ENCODE measurements at places on chromosomes 7 and 10. TPM values are rescaled to one million over a fixed set of nuclear protein-coding genes. Genes with fewer than 3 reads are reported as not detected.

DNA sequence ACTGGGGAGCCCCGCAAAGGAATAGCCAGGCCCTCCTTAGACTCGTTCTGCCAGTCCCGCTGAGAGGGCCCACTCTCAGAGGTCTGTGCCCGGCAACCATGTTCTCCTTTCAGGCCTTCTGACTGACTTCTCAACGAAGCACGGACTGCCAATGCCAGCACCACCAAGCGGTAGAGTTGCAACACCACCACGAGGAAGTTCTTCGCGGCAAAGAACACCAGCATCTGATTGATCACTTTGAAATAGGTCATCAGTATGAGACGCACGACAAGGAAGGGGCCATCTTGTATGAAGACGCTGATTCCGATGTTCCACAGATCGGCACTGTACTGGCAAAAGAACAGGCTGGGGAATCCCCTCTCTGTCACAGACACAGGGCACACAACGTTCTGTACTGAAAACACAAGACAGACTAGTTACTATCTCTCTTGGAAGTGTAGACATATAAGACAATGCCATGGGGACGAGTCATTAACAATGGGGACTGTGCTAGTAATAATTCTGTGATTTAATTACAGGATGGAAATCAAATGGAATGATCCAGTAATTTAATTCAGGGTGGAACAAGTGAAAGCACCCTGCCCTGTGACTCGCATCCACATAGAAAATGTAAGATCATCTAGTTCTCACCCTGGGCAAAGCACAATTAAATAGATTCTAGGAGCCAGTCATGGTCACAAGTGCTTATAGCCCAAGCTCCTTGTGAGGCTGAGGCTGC lies 42.7 kb downstream of the TMEM26 start:
- no peak overlapping the region for H3K4me3 ChIP-seq
- DNase-seq = no peak
- H3K4me1 ChIP-seq = no peaks in the 10 kb centered on the region
- H3K27ac ChIP-seq = no peak overlapping the region

MYH16 gene
- not detected for total RNA-seq

- no peaks in the 10 kb centered on the region for H3K27me3 ChIP-seq
- H3K4me3 ChIP-seq = no peak overlapping the region
- H3K27ac ChIP-seq = no peak overlapping the region
- H3K36me3 ChIP-seq = peaks cover 23% of the 10 kb centered on the region
Observed at GRCh38 chr7:42053834-42054233, 183.2 kb downstream of the GLI3 start.

BHLHA15 gene
- 0.57 TPM for total RNA-seq

DNA sequence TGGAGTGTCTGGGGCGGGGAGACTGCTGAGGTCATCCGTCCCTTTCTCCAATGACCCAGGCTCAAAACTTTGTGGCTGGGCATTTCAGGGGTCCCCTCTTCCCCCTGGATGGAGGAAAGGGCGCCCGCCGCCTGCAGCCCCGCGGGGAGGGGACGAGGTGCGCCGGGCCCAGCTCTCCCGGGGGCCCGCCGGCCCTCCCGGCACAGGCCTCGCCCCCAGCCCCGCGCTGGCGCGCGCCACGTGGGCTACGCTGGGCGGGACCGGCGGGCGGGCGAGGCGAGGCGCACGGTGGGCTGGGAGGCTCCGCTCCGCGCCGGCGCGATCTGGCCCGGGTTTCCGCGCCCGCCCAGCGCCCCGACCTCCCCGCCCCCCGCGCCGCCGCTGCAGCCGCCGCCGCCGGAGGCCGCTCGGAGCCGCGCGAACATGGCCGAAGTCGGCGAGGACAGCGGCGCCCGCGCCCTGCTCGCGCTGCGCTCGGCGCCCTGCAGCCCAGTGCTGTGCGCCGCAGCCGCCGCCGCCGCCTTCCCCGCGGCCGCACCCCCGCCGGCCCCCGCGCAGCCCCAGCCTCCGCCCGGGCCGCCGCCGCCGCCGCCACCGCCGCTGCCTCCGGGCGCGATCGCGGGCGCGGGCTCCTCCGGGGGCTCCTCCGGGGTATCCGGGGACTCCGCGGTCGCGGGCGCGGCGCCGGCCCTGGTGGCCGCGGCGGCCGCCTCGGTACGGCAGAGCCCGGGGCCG lies at the start of gene FOXK1:
Gene FOXK1 (plus strand): TSS at position 410 of the 735 bp plus-strand sequence. CDS start 14 bp downstream, at position 424.
- DNase-seq = peak; percentile 87
- peak within 1 kb of the TSS; percentile 93 for H3K4me3 ChIP-seq
- peaks cover 22% of the 10 kb centered on the region for H3K4me1 ChIP-seq
- H3K36me3 ChIP-seq = peaks cover 9% of the 10 kb centered on the region
- H3K27me3 ChIP-seq = no peaks in the 10 kb centered on the region

TRIM50 gene
- 4.6 TPM for total RNA-seq

DNA sequence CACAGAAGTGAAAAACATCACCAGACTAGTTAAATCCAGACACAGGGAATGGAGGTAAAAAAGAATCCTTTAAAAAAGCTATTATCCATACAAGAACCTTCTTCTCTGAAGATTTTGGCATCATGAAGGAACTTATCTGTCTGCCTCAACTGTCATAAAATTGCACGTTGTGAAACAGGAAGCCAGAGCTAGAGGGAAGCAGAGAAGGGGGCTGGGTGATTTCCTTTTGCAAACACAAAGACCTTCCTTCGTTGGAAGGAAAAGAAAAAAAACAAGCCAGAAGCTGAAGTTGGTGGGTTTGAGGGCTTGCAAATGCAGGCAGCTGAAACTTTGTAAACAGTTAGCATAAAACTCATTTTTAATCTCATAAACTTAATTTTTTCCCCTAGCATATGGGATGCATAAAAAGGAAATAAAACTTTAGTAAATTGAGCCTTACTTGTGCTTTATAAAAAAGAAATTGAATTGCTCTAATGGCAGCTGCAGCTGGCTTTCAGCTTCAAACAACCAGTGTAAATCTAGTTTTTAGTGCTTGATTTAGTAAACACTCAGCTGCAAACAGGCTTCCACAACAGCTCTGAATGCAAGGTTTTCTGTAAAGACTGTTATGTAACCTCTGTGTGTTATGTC lies 101.6 kb downstream of the OTUD1 start:
- H3K27ac ChIP-seq = no peak overlapping the region
- no peaks in the 10 kb centered on the region for H3K27me3 ChIP-seq
- no peaks in the 10 kb centered on the region for H3K36me3 ChIP-seq
- DNase-seq = no peak
- H3K4me1 ChIP-seq = peaks cover 3% of the 10 kb centered on the region
- no peak overlapping the region for H3K4me3 ChIP-seq

WDR86 gene
- total RNA-seq = 83.0 TPM

IQCE gene
- 25.7 TPM for total RNA-seq

MRLN gene
- 0.75 TPM for total RNA-seq

GRCh38 chr7:26850193-26850651 lies 14.2 kb downstream of the SKAP2 start:
- H3K36me3 ChIP-seq = peaks cover 23% of the 10 kb centered on the region
- peaks cover 3% of the 10 kb centered on the region for H3K27me3 ChIP-seq
- no peak overlapping the region for H3K27ac ChIP-seq
- no peak overlapping the region for H3K4me3 ChIP-seq

- peaks cover 2% of the 10 kb centered on the region for H3K27me3 ChIP-seq
- no peaks in the 10 kb centered on the region for H3K36me3 ChIP-seq
- H3K4me3 ChIP-seq = no peak overlapping the region
- no peaks in the 10 kb centered on the region for H3K4me1 ChIP-seq
- DNase-seq = no peak
Observed at GRCh38 chr10:126504761-126505112, 116.5 kb upstream of the ADAM12 start.

- H3K27ac ChIP-seq = no peak overlapping the region
- H3K36me3 ChIP-seq = no peaks in the 10 kb centered on the region
- H3K4me1 ChIP-seq = no peaks in the 10 kb centered on the region
- no peaks in the 10 kb centered on the region for H3K27me3 ChIP-seq
- DNase-seq = no peak
Observed at GRCh38 chr10:53786236-53786900, 1013.8 kb upstream of the MBL2 start.

LAMTOR4 gene
- total RNA-seq = 96.7 TPM

DNA sequence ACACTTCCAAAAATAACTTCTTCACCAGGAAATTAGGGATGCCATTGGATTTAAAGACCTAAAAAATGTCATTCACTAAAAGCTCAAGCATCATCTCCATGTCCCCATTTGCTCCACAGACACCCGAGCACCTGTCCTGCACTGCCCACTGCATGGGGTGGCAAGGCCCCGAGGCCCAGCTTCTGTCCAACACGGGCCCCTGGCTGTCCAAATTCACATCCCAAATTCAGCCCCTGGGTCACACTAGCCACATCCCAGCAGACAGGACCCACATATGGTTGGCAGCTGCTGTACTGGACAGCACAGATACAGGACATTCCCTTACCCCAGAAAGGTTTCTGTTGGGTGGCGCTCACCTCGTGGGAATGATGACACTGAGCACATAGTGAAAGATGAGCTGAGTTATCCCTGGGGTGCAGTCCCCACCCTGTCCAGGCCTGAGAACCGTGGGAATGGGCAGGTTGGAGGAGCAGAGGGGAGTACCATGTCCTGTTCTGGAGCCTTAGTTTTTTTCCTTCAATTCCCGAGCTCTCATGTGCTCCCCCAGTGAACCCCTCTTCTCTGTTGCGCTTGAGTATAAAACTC lies 55.3 kb downstream of the CSGALNACT2 start:
- H3K4me3 ChIP-seq = no peak overlapping the region
- no peaks in the 10 kb centered on the region for H3K4me1 ChIP-seq
- no peaks in the 10 kb centered on the region for H3K27me3 ChIP-seq
- no peak for DNase-seq
- peaks cover 3% of the 10 kb centered on the region for H3K36me3 ChIP-seq

DNA sequence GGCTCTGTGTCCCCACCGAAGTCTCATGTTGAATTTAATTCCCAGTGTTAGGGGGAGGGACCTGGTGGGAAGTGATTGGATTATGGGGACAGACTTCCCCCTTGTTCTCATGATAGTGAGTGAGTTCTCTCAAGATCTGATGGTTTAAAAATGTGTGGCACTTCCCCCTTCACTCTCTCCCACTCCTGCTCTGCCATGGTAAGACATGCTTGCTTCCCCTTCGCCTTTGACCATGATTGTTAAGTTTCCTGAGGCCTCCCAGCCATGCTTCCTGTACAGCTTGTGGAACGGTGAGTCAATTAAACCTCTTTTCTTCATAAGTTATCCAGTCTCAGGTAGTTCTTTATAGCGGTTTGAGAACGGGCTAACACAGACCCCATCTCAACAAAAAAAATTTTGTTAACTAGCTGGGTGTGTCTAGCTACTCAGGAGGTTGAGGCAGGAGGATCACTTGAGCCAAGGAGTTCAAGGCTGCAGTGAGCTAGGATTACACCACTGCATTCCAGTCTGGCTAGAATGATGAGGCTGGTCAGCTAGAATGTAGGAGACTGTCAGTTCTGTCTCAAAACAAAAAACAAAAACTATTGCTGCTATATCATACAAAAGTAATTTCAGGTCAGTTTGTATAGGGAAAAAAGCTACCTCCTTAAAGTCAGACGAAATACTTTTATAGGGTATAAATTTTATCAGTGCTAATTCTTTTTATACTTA lies 57.7 kb downstream of the ATAD1 start:
- H3K27ac ChIP-seq = no peak overlapping the region
- DNase-seq = no peak
- H3K4me3 ChIP-seq = no peak overlapping the region
- peaks cover 4% of the 10 kb centered on the region for H3K4me1 ChIP-seq

- DNase-seq = no peak
- H3K4me3 ChIP-seq = no peak overlapping the region
- H3K36me3 ChIP-seq = peaks cover 26% of the 10 kb centered on the region
- H3K4me1 ChIP-seq = no peaks in the 10 kb centered on the region
- H3K27ac ChIP-seq = no peak overlapping the region
Observed at GRCh38 chr7:43701500-43701854, 27.8 kb downstream of the COA1 start.

GRCh38 chr7:54476609-54477008 lies 65.6 kb upstream of the VSTM2A start:
- no peak overlapping the region for H3K4me3 ChIP-seq
- no peak for DNase-seq
- H3K36me3 ChIP-seq = no peaks in the 10 kb centered on the region
- no peaks in the 10 kb centered on the region for H3K4me1 ChIP-seq
- peaks cover 3% of the 10 kb centered on the region for H3K27me3 ChIP-seq

GRCh38 chr7:157774495-157774894 lies 437.7 kb downstream of the DNAJB6 start:
- no peak for DNase-seq
- peaks cover 36% of the 10 kb centered on the region for H3K27me3 ChIP-seq
- no peaks in the 10 kb centered on the region for H3K4me1 ChIP-seq
- peaks cover 9% of the 10 kb centered on the region for H3K36me3 ChIP-seq
- H3K27ac ChIP-seq = no peak overlapping the region

- H3K27me3 ChIP-seq = no peaks in the 10 kb centered on the region
- H3K4me3 ChIP-seq = no peak overlapping the region
- H3K36me3 ChIP-seq = no peaks in the 10 kb centered on the region
- no peak overlapping the region for H3K27ac ChIP-seq
Observed at GRCh38 chr7:109376576-109376975, 806.9 kb downstream of the DNAJB9 start.

DNA sequence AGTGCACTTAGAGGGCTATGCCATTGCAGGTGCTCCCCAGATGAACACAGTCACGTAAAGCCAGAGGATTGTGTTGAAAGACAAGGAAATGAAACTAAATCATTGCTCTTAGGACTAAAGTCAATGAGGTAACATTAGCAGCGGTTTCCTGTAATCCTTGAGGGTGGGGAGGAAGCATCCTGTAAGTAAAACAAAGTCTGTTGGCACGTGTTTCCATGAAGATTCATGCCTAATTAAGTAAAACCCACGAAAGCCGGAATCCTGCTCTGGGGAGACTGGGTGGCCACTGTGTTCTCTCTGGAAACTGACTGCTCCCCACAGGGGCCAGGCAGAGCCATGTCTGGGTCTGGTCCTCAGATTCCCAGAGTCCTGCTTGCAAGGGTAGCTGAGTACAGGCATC lies 18.3 kb downstream of the STEAP1B start:
- H3K36me3 ChIP-seq = no peaks in the 10 kb centered on the region
- H3K27ac ChIP-seq = no peak overlapping the region
- no peak for DNase-seq
- peaks cover 25% of the 10 kb centered on the region for H3K4me1 ChIP-seq

COMTD1 gene
- 40.4 TPM for total RNA-seq

DNA sequence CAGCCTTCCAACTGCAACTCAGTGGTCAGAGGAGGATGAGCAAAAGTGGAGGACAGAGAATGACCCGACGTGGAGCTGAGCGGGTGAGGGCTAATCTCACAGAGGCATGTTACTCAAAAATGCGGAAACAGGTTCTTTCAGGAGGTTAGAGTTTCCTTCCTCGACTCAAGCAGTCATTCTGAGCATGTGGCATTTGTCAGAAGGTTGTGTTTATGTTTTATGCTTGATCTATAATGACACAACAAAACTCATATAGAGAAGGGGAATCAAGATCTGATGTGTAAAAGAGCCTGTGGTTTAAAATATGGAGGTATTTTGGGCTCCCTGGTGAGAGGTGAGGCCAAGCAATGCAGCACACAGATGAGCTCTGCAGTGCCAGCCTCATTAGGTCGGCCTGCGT lies 311.4 kb downstream of the ADARB2 start:
- no peak overlapping the region for H3K27ac ChIP-seq
- no peaks in the 10 kb centered on the region for H3K36me3 ChIP-seq
- DNase-seq = no peak
- H3K4me1 ChIP-seq = peaks cover 9% of the 10 kb centered on the region

GPR146 gene
- 1.2 TPM for total RNA-seq

SEMA3C gene
- 94.9 TPM for total RNA-seq

- peaks cover 6% of the 10 kb centered on the region for H3K27me3 ChIP-seq
- no peaks in the 10 kb centered on the region for H3K4me1 ChIP-seq
- H3K36me3 ChIP-seq = no peaks in the 10 kb centered on the region
- no peak overlapping the region for H3K27ac ChIP-seq
- no peak for DNase-seq
Observed at GRCh38 chr10:49558190-49558589, 19.3 kb upstream of the ERCC6 start.

GRCh38 chr7:48089046-48090003 lies at the start of gene UPP1:
TSS of gene UPP1 (plus strand) at chr7:48089265. CDS start at chr7:48094784, 5,519 bp downstream.
- H3K27ac ChIP-seq = peak within 1 kb of the TSS; percentile 91
- peak; percentile 83 for DNase-seq
- peaks cover 13% of the 10 kb centered on the region for H3K4me1 ChIP-seq
- peaks cover 4% of the 10 kb centered on the region for H3K36me3 ChIP-seq
